Left ventricle myocardium inferior (tissue), 1 donor: ENCODE measurements at places on chromosomes 13 and 19.

DNA sequence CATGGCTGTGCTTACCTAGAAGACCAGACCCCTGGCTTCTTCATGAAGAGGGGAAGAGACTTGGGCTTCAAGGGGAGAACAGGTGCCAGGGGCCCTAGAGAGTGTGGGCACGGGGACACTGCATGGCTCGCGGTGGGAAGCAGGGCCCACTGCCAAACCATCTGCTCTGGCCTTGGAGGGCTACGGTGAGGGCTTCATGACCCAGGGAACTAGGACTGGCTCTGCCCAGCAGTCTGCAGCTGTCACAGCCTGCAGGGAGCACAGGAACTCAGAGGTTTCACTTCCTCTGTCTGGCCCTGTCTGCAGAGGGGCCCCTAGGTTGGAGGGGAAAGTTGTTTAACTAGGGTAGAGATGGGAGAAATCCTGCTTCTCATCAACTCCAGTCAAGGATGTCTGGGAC, 4.3 kb downstream of the ERCC1 start:
- no peak for DNase-seq

DNA sequence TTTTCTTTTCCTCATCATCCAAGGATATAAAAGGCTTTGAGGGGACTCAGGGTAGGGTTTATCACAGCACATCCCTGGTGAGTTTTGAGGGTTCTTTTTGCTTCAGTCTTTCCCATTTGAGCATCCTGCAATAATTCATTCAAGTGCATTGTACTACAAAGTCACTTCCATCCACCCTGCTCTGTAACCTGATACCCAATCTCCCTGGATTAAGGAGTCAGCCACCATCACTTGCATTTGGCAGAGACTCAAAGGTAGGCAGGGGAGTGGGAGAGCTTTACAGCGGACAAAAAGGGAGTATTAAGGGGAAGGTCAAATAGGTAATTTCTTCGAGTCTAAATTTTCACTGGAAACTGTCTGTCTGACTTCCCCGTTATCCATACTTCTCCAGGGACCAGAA, 216.1 kb upstream of the TMTC4 start:
- no peak for DNase-seq

- DNase-seq = no peak
Measured at GRCh38 chr13:42543215-42543797, 30.6 kb upstream of the TNFSF11 start.

GRCh38 chr13:77832339-77833100, 86.1 kb downstream of the EDNRB start:
- DNase-seq = no peak

GRCh38 chr13:24505756-24506155, 6.8 kb downstream of the PARP4 start:
- DNase-seq = no peak

DNA sequence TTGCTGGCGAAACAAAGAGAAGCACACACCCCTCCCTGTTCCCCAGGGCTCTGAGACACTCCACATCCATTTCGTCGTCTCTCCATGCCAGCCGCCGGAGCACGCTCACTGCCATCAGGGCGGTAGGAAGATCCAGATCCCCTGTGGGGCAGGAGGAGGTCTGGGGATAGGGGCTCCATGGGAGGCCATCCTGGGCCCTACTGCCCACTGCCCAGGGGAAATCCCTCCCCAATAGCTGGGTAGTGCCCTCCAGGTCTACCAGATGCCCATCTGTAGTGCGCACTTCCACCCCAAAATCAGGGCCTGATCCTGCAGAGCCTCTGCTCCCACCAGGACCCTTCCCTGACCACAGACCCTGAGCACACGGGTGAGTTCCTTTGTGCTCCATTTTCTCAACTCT, 80.3 kb downstream of the EFNB2 start:
- no peak for DNase-seq

GRCh38 chr19:21439201-21439751, 42.3 kb downstream of the ZNF493 start:
- DNase-seq = no peak

DNA sequence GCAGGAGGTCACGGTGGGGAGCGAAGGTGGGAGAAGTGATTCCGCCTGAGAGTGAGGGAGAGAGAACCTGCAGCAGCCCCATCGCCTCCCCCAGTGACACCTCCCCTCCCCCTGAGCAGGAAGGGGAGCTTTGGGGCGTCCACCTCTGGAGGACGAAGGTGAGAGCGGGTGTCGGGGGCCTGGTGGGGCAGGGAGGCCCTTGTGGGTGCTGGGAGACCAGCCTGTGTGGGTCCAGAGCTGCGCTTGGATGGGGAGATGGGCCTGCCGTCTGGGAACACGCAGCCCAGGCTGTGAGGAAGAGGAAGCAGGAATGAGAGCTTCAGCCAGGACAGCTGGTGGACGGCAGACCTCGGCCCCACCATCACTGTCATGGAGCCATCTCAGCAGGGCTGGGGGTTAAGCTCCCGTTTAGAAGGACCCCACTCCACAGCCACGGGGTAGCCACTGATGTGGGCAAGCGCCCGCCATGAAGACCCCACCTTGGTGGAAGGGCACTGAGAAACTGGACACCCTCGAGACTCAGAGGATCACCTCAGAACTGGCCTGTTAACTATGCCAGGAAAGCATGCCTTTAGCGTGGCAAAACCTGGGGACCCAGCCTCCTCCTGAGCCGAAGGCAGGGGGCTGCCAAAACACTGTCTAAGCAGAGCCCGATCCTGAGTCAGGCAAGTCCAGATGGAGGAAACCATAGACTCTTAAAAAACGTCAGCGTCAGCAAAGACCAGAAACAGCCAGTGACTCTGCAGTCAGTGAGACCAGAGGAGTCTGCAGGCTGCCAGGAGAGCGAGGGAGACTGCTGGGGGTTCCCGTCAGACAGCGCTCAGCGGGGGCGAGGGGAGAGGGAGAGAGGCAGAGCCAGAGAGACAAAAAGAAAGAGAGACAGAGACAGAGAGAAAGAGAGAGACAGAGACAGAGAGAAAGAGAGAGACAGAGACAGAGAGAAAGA, 6.4 kb upstream of the PROZ start:
- no peak for DNase-seq

- DNase-seq = no peak
Measured at GRCh38 chr13:28640861-28641599, 17.9 kb upstream of the POMP start.

DNA sequence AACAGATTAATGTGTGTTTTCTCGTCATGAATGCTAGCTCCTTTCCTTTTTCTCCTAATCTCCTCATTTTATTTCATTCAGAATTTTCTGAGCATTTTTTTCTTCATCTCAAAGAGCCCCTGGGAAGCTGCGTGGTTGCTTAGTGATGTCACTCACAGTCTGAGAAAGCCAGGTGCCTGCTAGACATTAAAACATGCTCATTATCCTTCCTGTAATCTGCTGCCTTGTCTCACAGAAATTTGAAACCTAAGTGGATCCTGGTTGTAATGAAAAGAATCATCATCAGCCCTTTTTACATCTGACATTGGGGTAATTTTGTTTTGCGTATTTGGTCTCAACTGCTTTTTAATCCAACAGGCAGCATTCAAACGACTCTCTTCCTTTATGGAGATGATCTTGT, 108.2 kb upstream of the RNF113B start:
- DNase-seq = no peak

- no peak for DNase-seq
Measured at GRCh38 chr19:55362174-55362989, 678 bp downstream of the GARIN5B start.

GRCh38 chr13:50257646-50258045, 242.4 kb downstream of the KCNRG start:
- DNase-seq = no peak

DNA sequence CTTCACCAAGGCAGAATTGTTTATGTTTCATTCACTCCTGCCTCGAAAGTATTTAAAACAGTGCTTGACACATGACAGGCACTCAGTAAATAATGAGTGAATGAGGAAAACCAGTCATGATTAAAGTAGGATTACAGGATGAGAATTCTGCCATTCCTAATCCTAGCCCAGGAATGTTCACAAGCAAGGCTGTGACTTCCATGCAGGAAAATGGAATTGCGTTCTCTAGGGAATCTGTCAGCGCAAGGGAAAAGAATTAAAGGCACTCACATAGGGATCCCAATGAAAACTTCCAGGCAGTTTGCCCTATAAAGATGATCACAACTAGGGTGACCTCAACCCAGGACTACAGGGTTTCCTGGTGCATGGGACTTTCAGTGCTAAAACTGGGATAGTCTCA, 143.4 kb downstream of the CYSLTR2 start:
- DNase-seq = no peak

DNA sequence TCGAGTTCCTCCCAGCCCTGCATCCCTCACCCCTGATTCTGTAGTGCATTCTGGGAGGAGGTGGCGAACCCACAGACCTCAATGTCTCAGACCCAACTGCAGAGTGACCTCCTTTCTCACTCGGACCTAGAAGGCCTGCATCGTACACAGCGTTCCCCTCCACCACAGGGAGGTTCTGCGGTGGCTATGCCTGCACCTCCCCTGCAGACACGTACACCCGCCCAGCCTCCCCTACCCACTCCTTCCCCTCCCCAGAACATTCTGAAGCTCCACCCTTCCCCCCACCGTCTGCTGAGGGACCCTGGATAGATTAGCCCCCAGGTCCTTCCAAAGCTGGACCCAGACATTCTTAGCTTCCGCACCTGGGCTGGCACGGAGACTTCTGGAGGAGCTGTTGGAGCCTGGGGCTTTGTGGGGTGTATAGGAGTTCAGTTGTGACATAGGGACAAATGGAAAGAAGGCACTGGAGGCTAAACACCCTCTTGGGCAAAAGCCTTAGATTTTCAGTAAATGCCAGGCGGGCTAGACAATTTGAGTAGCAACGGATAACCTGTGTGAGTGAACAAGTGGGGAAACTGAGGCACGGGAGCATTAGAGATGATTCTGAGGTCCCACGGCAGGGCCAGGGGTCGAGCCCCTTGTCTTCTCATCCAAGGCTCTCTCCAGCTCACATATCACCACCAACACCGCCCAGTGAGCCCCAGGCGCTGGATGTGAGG, 420 bp upstream of the FSD1 start:
- DNase-seq = no peak

- DNase-seq = no peak
Measured at GRCh38 chr13:113155982-113156655, 2.3 kb upstream of the PROZ start.

DNA sequence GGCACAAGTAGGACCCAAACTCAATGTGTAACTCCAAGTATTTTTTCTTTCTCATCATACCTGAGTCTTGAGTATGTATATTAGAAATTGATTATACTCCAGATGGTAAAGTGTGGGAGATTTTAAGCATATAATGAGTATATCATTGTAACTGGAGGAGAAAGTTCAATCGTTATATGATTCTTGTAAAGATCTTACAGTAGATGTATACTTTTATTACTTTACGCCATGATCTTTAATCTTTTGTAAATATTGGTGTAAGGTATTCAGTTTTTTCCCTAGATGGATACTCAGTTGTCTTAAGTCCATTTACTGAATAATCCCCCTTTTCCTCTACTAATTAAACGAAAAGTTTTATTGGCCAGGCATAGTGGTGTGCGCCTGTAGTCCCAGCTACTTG, 25.2 kb downstream of the PAN3 start:
- DNase-seq = no peak

DNA sequence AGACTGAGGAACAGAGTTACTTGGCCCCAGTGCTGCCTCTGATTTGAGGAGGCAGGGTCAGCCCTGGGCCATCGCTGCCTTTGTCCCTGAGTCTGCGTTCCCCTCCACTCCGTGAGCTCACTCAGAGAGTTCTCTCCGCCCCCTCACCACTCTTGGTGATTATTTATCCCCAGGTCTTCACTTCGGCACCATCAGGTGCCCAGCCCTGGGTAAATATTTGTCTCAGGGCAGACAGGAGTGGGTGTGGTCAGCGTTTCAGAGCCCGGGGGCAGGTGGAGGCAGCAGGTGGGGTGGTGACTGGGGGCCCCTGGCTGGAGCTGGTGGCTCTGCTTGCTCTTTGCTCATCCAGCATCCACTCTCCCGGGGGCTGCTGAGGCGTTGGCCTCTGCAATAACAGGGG, 20.6 kb downstream of the PPP1R37 start:
- DNase-seq = no peak

DNA sequence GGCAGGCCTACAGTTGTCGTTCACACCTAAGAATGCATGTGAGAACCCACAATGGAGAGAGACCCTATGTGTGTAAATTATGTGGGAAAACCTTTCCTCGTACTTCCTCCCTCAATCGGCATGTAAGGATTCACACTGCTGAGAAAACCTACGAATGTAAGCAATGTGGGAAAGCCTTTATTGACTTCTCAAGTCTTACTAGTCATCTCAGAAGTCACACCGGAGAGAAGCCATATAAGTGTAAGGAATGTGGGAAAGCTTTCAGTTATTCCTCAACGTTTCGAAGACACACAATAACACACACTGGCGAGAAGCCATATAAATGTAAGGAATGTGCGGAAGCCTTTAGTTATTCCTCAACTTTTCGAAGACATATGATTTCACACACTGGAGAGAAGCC, 11.3 kb downstream of the ZNF555 start:
- DNase-seq = no peak

- DNase-seq = no peak
Measured at GRCh38 chr13:42129033-42129432, 80.6 kb downstream of the DGKH start.

DNA sequence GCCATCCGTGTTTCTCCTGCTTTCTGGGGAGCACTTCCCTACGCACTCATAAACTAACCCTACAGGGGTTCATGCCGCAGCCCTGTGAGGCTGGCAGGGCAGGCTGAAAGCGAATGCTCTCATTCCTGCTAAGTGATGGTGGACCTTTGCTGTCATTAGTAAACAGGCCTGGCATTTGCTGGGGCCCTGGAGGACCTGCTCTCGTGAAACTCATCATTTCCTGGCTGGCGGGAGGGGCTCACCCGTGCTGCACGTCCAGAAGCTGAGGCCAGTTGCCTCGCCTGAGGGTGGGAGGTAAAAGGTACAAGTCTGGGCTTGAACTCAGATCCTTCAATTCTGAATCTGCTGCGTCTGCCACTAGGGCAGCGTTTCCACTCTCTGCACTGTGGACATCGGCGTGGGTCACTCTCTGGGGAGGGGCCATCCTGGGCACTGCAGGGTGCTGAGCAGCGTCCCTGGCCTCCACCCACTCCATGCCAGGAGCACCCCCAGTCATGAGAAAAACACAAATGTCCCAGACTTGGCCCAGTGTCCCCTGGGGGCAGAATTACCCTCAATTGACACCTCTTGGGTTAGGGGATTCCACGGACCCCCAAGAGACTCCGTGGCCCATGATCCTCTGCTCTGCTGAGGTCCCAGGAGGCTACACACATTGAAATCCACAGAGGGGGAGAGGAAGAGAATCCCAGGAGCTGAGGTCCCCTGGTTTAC, 7.0 kb downstream of the MOB3A start:
- DNase-seq = no peak
